Osteocyte (in vitro differentiated cells): ENCODE measurements at places on chromosomes 16 and 17.

DNA sequence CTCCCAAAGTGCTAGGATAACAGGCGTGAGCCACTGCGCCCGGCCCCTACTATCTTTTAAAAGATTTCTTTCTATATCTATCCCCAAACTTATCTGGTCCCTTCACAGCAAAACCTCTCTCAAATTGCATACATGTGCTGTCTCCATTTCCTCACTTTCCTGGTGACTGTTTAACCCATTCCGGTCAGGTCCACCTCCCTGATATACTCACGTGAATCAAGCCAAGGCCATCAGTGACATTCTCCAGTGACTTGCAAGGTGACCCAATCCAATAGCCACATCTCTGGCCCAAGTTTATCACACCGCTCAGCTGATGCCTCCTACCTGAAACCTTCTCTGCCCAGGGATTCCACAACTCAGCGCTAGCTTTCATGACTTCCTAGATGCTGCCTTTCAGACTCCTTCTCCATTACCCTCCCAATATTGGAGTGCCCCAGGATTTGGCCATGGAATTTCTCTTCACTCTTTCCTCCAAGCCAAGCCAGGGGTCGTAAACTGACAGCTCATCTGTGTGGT, 1.4 kb upstream of the CTCF start:
- no peak for DNase-seq

GRCh38 chr16:86455640-86456039, 54.7 kb upstream of the FOXF1 start:
- no peak for DNase-seq

DNA sequence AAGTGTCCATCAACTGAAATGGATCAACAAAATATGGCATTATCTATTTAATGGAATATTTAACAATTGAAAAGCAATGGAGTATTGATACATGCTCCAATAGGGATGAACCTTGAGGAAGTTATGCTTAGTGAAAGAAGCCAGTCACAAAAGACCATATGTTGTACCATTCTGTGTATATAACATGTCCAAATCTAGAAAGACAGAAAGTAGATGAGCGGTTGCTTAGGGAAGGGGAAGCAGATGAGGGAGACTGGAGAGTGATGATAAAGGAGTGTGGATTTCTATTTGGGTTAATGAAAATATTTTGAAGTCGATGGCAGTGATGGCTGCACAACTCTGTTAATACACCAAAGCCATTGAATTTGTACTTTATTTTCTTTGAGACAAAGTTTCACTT, 8.5 kb upstream of the ERN1 start:
- DNase-seq, result no peak

DNA sequence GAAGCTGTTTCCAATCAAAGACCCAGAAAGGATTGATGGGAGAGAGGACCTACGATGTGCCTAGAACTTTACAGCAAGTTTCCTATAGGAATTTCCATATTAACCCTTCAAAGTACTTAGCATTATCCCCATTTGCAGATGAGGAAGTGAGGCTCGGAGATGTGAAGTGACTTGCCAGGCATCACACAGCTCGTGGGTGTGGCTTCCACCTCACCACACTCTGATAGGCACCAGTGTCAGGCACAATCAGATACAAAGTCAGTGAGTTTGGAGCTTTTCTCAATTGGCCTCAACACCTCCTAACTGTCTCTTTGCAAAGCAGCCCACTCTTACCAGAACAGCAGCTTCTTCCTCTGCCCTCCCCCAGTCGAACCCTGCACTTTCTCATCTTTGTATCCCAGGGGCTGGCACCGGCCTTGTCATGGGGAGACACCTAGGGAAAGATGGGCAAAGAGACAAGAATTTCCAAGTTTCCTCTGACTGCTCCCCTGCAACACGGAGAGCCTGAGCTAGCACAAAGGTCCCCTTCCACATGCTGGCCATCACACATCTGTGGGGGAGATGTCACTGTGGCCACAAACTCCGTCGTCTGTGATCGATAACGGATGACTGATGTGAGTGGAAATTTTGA, 37.4 kb upstream of the CCL1 start:
- no peak for DNase-seq

GRCh38 chr16:54351171-54351570, 64.6 kb upstream of the IRX3 start:
- DNase-seq, result no peak

GRCh38 chr17:7843536-7844291, 9.7 kb downstream of the KDM6B start:
- no peak for DNase-seq

GRCh38 chr17:75843577-75844529, at the start of gene UNC13D:
TSS of gene UNC13D (minus strand) at chr17:75844404. CDS start at chr17:75844337, 67 bp downstream.
- peak; percentile 81 for DNase-seq

DNA sequence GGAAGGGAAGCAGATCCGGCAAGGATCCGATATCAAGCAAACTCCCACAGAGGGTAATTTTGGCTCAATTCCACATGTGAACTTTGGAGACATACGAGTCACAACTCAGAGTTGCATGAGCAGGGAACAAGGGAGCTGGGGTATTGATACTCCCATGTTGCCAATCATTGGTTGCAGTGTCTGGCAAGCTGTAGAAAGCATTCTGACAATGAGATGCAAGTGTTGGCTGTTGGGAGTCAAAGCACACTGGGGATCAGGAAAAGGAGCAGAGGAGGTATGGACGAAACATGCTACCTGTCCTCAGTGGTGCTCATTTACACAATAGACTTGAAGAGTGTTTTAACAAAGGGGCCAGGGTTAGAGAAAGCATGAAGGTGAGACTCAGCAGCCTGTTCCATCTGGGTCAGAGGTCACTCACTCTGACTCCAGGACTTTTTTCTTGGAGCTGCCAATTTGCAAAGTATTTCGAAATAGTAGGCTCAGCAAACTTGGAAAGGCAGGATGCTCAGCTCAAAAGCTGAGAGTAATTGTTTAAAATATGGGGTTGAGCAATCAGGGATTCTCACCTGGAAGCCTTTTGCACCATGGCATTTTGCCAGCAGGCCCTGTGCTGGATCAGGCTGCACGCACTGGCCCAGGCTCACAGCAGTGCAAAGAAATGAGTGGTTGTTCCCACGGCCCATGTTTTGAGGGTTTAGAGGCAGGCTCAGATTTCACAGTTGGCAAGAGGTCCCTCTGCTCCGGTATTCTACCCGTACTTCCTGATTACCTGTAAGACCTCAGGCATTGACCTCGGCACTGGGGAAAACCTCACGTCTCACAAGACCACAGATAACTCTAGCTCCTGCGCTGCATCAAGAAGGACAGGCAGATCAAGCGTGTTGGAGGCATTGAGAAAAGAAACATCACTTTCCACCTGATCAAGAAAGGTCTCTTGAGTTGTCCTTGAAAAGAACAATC, 17.6 kb upstream of the NKD1 start:
- DNase-seq, result peak; percentile 60

DNA sequence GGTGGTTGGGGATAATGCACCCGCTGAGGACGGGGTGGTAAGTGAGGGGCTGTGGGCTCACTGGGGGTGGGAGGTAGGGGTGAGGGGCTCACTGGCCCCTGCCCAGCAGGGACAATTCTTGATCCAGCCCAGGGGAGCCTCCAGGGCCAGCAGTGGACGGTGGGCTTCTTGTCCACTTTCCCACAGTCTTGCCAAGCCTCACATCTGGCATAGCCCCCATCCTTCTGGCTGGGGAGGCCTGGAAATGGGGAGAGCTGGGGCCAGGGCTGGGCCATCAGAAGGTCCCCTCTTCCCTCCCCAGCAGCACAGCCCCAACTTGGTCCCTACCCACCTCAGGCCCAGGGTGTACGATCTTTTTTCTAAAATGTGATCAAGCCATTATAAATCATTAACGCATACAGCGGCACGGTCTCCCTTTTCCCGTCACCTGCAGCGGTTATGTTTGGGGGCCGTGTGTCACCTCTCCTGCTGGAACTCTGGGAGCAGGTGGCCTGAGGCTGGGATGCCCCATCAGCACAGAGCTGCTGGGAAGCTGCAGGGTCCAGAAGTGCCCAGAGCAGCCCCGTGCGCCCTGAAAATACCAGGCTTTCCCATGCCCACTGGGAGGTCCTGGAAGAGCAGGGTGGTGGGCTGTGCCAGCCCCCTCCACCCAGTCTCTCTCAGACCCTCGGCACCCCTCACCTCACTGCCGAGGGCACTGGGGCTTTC, 7.2 kb upstream of the SETD6 start:
- DNase-seq, result peak; percentile 53

DNA sequence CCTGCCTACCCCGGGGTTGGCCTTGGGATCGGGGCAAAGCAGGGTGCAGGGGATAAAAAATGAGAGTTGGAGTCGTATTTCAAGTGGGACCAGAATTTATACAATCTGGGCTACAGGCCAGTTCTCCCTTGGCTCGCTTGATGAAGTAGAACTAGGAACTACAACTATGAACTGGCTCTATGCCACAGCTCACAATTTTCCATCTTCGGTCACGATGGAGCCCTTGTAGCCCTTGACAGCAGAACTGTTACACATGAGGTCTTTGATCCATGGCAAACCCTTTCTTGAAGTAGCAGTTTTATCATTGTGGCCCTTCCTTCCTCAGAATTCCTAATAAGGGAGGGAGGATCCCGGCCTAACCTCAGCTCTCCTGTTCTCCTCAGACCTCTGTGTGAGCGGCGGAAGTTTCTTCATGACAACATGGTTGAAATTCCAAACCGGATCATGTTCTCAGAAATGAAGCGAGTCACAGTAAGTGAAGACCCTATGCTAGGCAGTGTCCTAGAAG, 17.1 kb downstream of the LIG3 start:
- no peak for DNase-seq

DNA sequence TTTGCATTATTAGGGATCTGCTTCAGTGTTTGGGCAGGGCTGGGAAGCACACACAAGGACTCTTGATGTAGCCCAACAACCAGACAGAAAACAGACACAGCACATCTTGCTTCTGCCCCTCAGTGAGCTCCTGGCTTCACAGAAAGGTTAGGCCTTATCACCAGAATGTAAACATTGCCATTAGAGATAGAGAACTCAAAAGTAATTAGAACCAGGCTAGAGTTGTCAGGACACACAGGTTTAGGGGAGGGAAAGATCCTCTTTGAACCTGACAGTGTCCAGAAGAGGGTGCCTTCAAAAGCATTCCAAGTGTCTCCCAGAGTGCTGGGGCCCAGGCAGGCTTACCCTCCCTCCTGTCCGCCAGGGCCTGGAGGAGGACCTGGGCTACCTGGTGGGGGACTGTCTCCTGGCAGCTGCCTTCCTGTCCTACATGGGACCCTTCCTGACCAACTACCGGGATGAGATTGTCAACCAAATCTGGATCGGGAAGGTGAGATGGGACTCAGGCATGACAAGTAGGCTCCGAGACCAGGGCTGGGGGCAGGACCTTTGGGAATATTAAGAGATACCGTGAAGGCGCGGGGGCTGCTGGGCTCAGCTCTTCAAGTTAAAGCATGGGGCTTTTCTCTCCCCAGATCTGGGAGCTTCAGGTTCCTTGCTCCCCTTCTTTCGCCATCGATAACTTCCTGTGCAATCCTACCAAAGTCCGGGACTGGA, 16.9 kb upstream of the KDM6B start:
- DNase-seq, result no peak

- DNase-seq, result no peak
These were observed 65.7 kb upstream of the LYRM9 start for GRCh38 chr17:27958708-27959381.
